ENCODE measurements at places on chromosomes 3 and 15.

DNA sequence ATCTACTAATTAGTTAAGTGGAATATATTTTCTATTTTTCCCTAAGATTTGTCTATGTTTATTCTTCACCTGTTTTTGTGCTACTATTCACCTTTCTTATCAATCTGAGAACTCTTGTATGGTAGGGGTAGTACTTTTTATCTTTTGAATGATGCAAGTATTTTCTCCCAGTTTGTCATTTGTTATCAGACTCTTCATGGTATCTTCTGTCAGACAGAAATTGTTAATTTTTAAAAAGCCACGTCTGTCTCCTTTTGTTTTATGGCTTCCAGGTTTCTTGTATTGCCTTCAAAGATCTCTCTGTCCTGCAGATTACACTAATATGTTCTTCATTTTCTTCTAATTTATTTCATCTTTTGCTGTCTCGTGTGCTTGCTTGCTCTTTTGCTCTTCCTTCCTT is 184.3 kb downstream of the PCCB start:
- no peak overlapping the region for H3K27ac ChIP-seq
- no peaks in the 10 kb centered on the region for H3K4me1 ChIP-seq
- H3K27me3 ChIP-seq, result no peaks in the 10 kb centered on the region

DNA sequence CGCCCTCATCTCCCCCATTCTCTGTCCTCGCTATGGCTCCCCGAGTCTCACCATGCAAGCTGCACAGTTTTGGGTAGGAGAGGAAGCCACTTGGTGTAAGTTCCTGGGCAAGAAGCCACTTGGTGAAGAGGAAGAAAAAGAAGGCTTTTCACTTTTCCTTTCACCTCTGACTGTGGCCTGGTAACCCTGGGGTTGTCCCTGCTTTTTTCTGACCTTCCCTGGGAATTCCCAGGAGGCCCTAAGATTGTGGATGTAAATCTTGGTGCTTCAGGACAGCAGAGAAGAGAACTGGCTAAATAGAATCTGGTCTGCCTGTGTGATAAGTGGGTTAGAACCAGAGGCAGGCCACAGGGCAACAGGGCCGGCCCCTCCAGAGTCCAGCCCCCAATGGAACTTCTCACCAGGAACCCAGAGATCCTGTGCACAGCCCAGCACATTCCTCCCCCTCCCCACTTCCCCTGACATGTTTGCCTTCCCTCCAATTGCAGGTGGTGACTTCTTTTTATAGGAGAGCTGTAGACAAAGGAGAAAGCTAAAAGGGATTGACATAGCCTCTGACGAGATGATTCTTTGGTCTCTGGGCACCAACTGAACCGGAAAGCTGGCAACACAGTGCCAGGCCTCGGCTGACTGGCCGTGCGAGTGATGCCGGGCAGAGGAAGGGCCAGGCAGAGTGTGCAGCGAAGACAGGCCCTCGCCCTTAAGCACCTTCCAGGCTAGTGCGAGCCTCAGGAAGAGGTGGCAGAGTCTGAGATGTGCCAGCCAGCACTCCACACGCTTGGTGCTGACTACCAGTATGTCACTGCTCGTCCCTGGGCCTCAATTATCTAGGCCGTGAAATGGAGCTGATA is 19.4 kb upstream of the SKOR1 start:
- H3K36me3 ChIP-seq, result peaks cover 21% of the 10 kb centered on the region
- no peaks in the 10 kb centered on the region for H3K27me3 ChIP-seq
- no peak overlapping the region for H3K27ac ChIP-seq
- H3K4me1 ChIP-seq, result peaks cover 8% of the 10 kb centered on the region
- DNase-seq, result no peak

GRCh38 chr15:37107071-37107743 is 6.9 kb upstream of the MEIS2 start:
- no peaks in the 10 kb centered on the region for H3K36me3 ChIP-seq
- DNase-seq, result no peak
- peaks cover 86% of the 10 kb centered on the region for H3K27me3 ChIP-seq
- peaks cover 22% of the 10 kb centered on the region for H3K4me1 ChIP-seq
- no peak overlapping the region for H3K4me3 ChIP-seq

DNA sequence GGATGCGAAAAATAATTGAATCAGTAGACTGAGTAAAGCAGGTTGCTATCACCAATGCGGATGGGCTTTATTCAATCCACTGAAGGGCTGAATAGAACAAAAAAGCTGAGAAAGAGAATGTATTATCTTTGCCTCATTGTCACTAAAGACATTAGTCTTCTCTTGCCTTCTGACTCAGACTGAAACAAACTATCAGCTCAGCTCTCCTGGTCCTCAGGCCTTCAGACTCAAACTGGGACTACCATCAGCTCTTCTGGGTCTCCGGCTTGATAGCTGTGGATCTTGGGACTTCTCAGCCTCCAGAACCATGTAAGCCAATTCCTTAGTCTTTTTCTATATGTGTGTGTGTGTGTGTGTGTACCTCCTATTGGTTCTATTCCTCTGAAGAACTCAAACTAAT is 12.6 kb downstream of the IFT57 start:
- peak overlapping the region; percentile 54 for H3K27ac ChIP-seq
- DNase-seq, result no peak
- peaks cover 68% of the 10 kb centered on the region for H3K36me3 ChIP-seq
- peaks cover 31% of the 10 kb centered on the region for H3K4me1 ChIP-seq

DNA sequence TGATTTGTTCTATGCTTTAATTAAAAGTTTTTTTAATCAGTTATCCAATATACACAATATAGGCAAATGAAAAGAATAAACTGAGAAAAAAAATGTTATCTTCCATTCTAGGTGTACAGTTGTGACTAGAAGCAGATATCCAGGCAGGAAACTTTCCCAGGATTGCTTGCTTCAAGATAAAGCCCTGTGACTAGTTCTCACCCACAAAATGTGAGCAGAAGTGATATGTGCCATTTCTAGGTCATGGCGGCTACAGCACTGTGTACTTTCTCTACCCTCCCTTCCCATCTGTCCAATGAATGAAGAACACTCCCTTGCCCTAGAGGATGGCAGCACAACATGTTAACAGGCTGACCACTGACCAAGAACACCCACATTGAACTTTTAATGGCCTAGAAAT is 110.5 kb upstream of the STT3B start:
- H3K27ac ChIP-seq, result no peak overlapping the region
- no peaks in the 10 kb centered on the region for H3K27me3 ChIP-seq
- H3K4me1 ChIP-seq, result no peaks in the 10 kb centered on the region
- no peaks in the 10 kb centered on the region for H3K36me3 ChIP-seq
- H3K4me3 ChIP-seq, result no peak overlapping the region

GRCh38 chr3:6965881-6966280 is 105.0 kb downstream of the GRM7 start:
- H3K36me3 ChIP-seq, result no peaks in the 10 kb centered on the region
- H3K27me3 ChIP-seq, result no peaks in the 10 kb centered on the region
- no peak overlapping the region for H3K4me3 ChIP-seq
- H3K4me1 ChIP-seq, result no peaks in the 10 kb centered on the region
- H3K27ac ChIP-seq, result no peak overlapping the region

DNA sequence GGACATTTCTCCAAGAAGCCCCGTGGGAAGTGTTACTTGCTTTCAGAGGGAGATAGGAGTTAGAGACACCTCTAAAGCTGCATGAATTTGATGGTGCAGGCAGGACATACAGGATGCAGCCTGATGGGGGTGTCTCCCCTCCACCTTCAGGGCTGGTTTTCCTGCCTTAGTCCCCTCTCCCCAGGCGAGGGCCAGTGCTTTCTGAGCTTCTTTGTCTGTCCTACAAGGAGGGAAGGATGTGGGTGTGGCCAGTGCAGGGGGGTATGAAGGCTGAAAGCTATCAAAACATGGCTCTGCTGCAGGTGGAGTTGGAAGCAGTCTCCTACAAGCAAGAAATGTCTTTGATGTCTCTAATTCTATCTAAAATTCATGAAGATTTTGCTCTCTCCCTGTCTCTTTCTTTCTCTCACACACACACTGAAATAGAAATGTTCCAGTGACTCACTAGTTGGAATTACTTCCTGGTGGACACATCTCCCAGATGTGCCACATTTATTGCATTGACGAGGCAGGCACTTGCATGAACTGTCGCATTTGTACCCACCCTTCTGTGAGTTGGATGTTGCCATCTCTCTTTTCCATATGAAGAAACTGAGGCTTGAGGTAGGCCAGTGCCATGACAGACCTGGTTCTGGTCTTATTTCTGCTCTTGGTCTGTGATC is 13.9 kb upstream of the PODXL2 start:
- H3K27ac ChIP-seq, result no peak overlapping the region
- no peaks in the 10 kb centered on the region for H3K27me3 ChIP-seq
- H3K4me3 ChIP-seq, result no peak overlapping the region
- peaks cover 7% of the 10 kb centered on the region for H3K4me1 ChIP-seq
- H3K36me3 ChIP-seq, result peaks cover 82% of the 10 kb centered on the region

DNA sequence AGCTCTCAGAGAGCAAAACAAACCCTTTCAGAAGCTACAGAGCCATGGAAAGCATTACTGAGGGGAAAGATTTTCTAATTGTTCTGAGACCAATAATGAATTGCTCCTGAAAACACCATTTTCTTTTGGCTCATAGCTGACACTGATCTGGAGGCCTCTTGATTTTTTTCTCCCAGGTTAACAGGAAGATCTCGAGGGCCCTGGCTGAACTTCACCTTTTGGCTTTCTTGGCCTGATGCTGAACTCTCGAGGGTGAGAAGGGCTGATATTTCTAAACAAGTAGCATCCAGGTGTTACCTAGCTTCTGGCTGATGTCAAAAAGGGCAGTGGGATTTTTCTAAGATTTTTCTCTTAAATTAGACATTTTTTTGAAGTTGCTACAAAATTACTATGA is 19.9 kb upstream of the NFKBIZ start:
- H3K27ac ChIP-seq, result peak overlapping the region; percentile 98
- peak overlapping the region; percentile 87 for H3K4me3 ChIP-seq
- H3K27me3 ChIP-seq, result no peaks in the 10 kb centered on the region
- no peak for DNase-seq
- peaks cover 65% of the 10 kb centered on the region for H3K36me3 ChIP-seq

DNA sequence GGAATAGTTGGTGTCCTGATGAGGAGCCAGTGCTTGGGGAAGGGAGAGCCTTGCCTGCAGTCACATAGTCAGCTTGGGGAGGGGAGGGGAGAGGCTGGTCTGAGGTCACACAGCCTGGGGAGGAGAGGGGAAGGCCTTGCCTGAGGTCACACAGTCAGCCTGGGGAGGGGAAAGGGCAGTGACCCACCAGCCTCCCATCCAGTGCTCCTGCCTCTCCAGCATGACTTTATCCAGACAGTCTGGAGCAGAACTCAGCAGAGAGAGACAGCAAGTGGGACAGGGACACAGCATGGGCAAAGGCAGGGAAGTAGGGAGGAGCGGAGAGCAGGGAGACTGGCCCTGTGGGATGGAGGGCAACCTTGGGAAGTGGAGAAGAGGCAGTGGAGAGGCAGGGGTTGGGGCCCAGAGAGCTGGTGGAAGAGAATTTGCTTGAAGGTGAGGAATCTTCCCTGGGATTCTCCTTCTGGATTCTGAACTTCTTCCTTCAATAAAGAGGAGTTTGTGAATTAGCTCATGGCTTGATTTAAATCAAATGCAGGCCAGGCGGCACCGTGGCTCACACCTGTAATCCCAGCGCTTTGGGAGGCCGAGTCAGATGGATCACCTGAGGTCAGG is 64.5 kb downstream of the CORO2B start:
- no peak overlapping the region for H3K27ac ChIP-seq
- no peak for DNase-seq
- peaks cover 10% of the 10 kb centered on the region for H3K4me1 ChIP-seq
- H3K36me3 ChIP-seq, result no peaks in the 10 kb centered on the region

GRCh38 chr3:8579096-8579495 is 65.5 kb downstream of the SSUH2 start:
- H3K4me1 ChIP-seq, result peaks cover 3% of the 10 kb centered on the region
- no peak overlapping the region for H3K27ac ChIP-seq
- H3K27me3 ChIP-seq, result no peaks in the 10 kb centered on the region
- H3K36me3 ChIP-seq, result no peaks in the 10 kb centered on the region

DNA sequence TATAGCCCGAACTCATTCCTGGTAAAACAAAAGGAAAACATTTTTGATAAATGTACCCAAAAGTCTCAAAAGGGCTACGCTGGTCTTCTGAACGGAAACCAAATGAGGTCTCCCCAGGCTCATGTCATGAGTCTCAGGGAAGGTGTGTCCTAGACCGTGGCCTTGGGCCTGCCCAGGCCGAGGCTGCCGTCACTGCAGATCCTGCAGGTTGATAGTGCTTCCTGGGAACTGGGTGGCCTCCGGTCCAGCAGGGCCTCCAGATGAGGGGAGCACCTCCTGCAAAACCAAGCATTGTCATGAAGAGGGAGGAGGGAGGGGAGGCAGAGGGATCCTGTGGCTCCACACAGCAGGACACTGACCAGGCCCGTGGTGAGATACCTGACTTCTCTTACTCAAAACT is 37.5 kb downstream of the ZXDC start:
- no peaks in the 10 kb centered on the region for H3K27me3 ChIP-seq
- no peak overlapping the region for H3K27ac ChIP-seq
- H3K36me3 ChIP-seq, result peaks cover 74% of the 10 kb centered on the region

DNA sequence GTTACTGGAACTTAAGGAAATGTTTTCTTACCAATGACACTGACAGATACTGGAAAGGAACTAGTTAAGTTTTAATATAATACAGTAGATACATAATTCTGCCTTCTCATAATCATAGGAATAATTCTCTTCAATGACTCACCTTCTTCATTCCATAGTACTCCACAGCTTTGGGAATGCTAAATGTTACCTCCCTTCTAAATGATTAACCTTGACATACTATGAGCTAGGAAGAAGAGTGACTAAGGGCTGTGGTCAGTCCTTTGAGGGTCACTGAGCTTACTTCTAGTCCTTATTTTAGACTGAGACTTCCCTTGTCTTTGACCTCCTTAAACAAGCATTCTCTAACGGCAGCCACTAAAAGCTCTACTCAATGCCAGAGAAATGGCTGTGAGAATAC is 69.6 kb upstream of the PPIB start:
- H3K4me1 ChIP-seq, result peaks cover 10% of the 10 kb centered on the region
- H3K27ac ChIP-seq, result no peak overlapping the region
- peaks cover under 1% of the 10 kb centered on the region for H3K36me3 ChIP-seq
- no peaks in the 10 kb centered on the region for H3K27me3 ChIP-seq
- no peak for DNase-seq

DNA sequence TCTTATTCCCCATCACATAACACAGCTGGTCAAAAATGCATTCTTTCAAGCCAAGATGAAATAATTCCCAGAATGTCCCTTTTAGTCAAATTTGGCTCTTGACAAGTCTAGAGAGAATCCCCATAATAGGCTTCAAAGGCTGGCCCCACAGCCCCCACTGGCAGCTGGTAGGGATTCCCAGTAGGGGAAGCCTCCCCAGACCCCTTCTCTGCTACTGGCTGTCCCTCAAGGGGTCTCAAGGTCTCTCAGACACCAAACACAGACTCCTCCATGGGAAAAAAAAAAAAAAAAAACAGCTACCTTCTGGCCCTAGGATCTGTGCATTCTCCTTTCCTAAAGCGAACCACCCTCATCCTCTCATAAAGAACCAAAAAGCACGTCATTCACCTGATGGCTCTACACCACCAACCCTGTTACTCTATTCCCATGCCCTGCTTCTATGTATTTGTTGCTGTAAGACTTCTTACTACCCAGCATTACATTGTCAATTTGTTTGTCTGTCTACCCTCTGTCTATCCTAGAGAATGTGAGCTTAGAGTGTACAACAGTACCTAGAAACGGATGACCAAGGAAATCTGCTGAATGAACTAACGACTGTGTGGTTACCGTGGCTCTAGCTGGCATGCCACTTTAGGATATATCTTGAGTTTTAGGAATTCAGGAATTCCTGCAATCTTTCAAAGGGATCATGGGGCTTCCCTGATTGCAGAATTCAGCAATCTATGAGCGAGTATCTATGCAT is 164.1 kb upstream of the NSMCE3 start:
- DNase-seq, result no peak
- no peaks in the 10 kb centered on the region for H3K36me3 ChIP-seq
- no peak overlapping the region for H3K4me3 ChIP-seq
- no peak overlapping the region for H3K27ac ChIP-seq

Measured in activated B cell treated with CpG ODN at 0.5 μM for 24 hours (primary cell).